ENCODE measurements at places on chromosomes 3 and 15.

GRCh38 chr15:93932164-93932776 is 299.1 kb upstream of the MCTP2 start:
- DNase-seq = no peak

- no peak for DNase-seq
Measured at GRCh38 chr3:172002512-172003078, 36.8 kb upstream of the FNDC3B start.

DNA sequence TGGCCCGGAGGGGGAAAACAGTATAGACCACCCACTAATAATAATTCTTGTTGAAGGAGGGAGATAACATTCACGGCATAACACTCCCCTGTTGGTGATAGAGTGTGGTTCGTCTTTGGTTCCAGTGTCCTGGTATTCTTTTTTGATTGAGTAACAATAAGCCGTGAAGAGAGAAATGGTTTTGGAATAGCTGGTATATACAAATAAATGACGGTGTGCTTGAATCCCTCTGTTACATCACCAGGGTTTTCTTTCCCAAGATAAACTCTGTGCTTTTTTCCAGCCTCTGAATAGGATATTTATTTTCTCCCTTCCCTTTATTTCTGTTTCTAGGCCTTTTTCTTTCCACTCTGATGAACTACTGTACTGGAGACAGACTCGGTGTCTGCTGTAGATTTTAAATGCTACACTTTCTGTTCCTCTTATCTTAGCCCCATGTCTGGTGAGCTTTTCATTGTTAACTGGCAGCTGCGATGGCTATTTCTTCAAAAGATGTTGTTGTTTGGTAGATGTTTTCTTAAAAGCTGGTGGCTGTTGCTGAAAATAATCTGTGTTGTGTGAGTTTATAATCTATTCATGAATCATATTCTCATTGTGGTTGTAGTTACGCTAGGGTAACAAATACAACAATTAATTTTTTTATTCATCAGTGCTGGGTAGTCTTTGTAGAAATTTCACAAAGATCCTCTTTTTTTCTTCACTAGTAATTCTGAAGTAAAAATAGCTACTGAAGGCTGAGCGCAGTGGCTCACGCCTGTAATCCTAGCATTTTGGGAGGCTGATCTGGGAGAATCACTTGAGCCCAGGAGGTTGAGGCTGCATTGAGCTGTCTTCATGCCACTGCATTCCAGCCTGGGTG is 15.5 kb upstream of the SCAANT1 start:
- no peak for DNase-seq

- no peak for DNase-seq
Measured at GRCh38 chr3:142646020-142646785, 50.0 kb downstream of the PLS1 start.

- DNase-seq = no peak
Measured at GRCh38 chr3:117217355-117217754, 507.8 kb downstream of the TUSC7 start.
